Occipital lobe (tissue), 3 donors: ENCODE measurements at places on chromosomes 11 and 22. TPM values are rescaled to one million over a fixed set of nuclear protein-coding genes. Genes with fewer than 3 reads are reported as not detected.

DNA sequence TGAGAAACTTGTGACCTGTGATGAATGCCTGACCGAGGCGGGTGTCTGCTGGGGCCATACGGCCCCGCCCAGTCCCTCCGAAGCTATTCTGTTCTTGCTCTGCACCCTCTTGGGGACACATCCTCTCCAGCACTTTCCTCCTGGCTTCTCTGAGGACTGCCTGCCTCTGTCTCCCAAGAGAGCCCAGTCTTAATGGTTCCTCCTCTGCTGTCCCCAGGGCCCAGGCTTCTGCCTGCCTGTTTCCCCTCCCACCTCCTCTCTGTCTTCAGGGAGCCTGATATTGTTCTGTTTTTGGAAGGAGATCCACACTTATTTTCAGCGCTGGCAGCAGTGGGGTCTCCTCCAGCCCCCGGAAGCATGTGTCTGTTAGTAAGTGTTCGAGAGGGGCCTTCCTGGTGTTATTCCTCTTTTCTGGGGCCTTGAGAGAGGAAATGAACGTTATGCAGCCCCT, 18.7 kb downstream of the SYNGR1 start:
- no peak for DNase-seq

GRCh38 chr11:131808470-131808869, 438.1 kb downstream of the NTM start:
- no peak for DNase-seq

DNA sequence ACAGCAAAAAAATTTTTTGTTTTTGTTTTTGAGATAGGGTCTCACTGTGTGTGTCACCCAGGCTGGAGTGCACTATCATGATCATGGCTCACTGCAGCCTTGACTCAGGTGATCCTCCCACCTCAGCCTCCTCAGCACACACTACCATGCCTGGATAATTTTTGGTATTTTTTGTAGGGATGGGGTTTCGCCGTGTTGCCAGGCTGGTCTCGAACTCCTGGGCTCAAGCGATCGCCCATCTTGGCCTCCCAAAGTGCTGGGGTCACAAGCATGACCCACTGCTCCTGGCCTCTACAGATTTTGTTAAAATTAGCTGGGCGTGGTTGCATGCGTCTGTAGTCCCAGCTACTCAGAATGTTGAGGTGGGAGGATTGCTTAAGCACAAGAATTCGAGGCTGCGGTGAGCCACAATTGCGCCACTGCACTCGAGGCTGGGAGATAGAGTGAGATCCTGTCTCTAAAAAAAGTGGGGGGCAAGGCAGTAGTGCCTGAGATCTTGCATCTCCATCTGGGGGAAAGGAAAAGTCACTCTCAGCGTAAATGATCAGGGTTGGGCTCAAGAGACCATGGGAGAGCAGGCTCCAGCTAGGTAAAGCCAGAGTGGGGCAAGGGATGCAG, 10.6 kb upstream of the DGKZ start:
- DNase-seq, result no peak

DNA sequence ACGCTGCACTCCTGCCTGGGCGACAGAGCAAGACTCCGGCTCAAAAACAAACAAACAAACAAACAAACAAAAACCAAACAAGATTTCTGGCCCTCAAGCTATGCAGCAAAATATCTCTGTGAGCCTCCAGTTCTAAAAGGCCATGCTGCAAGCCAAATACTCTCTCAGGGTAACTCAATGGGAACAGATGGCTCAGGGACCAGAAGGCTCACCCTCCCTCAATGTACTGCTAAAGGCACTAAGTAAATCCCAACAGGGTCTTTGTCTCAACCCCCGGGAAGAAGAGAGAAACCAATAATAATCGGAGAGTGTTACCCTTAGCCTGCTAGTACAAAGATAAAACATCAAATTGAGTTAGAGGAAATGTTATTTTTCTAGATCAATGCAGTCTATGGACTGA, 119.7 kb upstream of the ZC3H12C start:
- DNase-seq, result no peak

GRCh38 chr22:28817919-28818859, 17.8 kb upstream of the XBP1 start:
- DNase-seq, result no peak

Gene TYR
- not detected for total RNA-seq
